AG09309 (cell line): ENCODE measurements at places on chromosomes 1 and 21.
A peak's percentile ranks its signal among the peaks of the same experiment; 100 is the strongest.

DNA sequence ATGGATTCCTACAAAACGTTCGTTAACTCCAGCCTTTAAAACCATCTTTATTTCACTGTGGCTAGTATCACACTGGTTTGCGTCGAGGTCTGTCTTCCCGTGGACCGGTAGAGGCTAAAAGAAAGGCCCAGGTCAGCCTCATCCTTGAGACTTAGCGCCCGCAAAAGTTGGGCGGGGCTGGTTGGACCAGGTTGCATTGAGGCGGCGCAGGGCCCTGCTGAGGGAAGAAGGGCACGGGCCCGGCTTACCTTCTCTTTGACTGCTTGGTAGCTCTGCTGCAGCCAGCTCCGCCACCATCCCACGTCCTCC lies 455 bp downstream of the BSDC1 start:
- DNase-seq, result no peak

DNA sequence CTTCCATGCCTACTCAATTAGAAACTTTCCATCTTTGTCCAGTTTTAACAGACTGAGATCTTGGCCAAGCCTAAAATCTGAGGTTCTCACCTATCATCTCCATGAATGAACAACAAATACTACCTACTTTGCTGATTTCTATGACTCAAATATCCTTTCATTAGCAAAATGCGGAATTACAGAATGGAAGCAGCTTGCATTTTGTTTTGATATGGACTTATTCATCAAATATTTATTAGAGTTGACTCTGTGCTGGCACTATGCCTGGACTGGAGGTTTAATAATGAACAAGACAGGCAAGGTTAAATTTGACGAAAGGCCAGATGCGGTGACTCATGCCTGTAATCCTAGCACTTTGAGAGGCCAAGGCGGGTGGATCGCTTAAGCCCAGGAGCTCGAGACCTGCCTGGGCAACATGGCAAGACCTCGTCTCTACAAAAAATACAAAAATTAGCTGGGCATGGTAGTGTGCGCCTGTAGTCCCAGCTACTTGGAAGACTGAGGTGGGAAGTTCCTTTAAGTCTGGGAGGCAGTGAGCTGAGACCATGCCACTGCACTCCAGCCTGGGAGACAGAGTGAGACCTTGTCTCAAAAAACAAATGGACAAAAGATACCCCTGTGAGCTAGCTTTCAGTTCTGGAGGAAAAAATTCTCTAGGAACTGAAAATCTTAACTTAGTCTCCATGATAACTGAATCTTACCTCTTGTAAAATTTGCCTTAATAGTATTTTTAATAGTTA lies 29.4 kb upstream of the SOD1 start:
- peak; percentile 28 for DNase-seq

DNA sequence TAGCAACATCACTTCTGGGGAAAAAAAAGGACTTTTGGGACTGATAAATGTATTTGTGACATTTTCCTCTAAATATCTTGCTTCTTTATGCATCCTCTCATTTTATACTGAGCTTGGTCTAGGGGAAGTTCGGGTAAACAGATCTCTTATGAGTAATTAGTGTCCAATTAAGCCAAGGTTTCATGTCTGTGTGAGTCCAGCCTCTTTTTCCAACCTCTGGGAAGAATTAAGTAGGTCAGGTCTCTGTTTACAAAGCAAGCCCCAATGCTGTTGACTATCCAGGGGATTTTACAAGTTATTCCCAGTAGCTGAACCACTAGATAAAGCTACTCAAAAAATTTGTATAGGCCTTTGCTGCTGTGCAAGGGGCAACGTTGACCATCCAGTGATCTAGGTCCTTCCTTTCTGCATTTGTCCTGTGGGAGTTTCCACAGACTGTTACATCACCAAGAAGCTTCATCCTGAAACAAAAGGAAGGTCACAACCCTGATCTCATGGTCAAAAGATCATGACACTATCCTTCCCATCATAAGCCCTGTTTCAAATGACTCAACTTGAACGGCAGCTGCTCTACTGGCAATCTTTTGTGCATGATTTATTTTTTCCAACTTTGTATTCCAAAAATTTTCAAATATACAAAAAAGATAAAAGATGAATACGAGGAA lies 74.3 kb downstream of the ETS2 start:
- DNase-seq, result no peak

DNA sequence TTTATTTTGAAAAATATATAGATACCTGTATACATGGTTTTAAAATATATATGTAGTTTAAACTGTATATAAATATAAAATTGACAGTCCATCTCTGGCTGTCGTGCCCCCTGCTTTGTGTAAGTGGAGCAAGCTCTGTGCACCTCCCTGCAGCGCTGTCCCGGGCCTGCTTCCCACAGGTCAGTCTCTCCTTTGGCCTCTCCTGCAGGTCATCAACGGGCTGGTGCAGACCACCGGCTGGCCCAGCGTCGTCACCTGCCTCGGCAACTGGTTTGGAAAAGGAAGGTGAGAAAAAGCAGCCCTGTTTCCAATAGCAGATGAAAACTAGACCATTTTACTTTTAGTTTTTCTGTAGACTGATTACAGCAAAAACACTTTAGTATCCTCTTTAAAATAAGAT lies 28.5 kb downstream of the SLC37A1 start:
- no peak for DNase-seq

DNA sequence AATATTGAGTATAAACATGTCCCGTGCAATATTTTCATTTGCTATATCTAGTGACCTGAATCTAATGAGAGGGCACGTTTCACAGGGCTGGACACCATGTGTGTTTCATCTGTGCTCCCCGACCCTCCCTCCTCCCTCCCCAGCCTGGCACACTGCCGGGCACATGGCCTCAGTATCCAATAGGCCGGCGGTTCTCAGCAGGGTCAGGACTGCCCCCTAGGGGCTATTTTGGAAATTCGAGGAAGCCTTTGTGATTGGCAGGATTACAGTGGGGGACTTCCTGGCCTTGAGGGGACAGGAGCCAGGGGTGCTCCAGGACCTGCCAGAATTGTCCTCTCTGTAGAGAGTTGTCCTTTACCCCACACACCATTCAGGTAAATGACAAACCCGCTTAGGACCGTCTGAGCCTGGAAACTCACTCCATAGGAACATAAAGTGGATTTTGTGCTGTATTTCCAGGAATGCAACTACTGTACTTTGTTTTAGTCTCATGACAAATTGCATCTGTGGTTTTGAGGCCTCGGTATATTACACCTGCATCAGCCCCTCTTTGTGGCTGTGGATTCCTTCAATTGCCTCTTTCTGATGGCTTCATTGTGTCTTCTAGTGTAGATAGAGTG lies 109.5 kb upstream of the SIM2 start:
- no peak for DNase-seq

- DNase-seq, result no peak
Observed at GRCh38 chr1:83574791-83575190, 424.1 kb downstream of the TTLL7 start.

DNA sequence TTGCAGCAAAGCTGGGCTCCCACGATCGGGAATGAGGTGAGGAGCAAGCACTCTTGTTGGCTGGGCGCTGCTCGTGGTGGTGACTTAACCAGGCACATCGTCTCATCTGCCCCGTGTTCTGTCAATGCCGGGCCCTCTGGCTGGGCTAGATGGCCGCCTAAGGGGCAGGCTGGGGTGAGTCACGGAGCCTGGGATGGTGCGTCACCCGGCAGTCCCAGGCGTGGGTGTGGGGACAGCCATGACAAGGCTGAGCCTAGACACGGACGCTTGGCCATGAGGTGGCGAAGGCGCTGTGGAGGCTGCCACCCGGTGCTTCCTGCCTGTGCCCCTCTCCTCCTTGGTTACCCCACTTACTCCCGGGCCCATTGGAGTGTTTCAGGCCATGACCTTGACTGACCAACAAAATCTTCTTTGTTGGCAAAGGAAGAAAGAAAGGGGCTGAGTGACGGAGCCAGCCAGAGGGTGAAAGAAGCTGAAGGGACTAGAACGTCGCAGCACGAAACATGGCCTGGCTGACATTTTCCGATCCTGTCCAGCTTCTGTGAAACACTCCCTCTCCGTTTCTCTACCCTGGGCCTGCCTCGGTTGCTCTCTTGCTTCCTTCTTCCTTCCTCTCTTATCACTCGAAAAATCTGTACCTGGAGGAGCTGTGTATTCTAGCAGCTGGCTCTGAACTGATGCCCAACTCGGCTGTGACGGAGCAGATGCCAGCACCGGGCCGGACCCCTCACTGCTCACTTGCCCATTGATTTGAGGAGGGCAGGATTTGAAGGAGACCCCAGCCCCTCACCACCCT lies 596 bp downstream of the CD247 start:
- no peak for DNase-seq

- DNase-seq, result no peak
Observed at GRCh38 chr1:44909901-44910544, 67.0 kb upstream of the PTCH2 start.
